Left kidney (tissue), 8 donors: ENCODE measurements at places on chromosomes 2 and 18.
A peak's percentile ranks its signal among the peaks of the same experiment; 100 is the strongest.

DNA sequence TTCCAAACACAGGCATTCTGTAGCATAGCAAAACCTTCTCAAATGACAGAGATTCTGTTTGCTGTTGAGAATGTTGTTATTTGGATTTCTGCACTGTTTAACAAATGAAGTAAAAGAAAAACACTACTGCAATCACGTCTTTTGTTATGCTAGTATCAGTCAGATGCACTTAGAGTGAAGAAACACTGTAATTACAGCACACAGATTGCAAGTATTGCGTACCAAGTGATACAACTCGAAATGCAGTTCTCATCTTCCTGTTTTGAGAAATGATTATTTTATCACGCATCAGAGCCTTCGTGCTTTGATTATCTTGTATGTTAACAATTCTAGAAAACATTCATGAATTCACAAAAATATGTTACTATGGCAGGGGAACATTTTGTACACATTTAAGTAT lies 41.8 kb upstream of the KLF11 start:
- DNase-seq: no peak

DNA sequence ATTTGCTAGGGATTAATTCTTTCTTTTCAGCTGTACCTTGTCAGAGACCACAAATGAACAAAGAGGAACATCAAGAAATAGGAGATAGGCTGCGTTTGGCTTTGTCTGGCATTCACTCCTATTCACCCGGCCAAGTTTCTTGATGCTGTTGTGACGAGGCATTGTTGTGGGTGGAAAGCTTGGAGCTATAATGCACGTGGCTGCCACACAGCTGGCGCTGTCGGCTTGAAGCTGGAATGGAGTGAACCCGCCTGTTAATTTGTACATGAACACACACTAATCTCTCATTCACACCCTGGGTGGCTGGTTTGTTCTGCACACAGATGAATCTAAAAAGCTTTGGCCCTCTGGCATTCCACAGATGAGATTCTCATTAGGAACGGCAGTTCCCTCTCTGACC lies 274.9 kb upstream of the GYPC start:
- DNase-seq: no peak

GRCh38 chr2:209872675-209873074 lies 101.0 kb downstream of the UNC80 start:
- DNase-seq: peak; percentile 4

GRCh38 chr2:221602938-221603337 lies 30.8 kb upstream of the EPHA4 start:
- no peak for DNase-seq

- DNase-seq: no peak
These were observed 246.4 kb upstream of the RAB12 start for GRCh38 chr18:8362863-8363262.

- no peak for DNase-seq
These were observed 267.7 kb downstream of the PRKCE start for GRCh38 chr2:45919160-45919650.

GRCh38 chr2:236856848-236857235 lies 228.8 kb upstream of the COPS8 start:
- no peak for DNase-seq

GRCh38 chr2:157055660-157056199 lies 201.8 kb upstream of the GALNT5 start:
- DNase-seq: no peak

- peak; percentile 41 for DNase-seq
These were observed 20.0 kb upstream of the SERPINB3 start for GRCh38 chr18:63681449-63682340.

- DNase-seq: no peak
These were observed 469.0 kb downstream of the MEIS1 start for GRCh38 chr2:66903745-66904465.

DNA sequence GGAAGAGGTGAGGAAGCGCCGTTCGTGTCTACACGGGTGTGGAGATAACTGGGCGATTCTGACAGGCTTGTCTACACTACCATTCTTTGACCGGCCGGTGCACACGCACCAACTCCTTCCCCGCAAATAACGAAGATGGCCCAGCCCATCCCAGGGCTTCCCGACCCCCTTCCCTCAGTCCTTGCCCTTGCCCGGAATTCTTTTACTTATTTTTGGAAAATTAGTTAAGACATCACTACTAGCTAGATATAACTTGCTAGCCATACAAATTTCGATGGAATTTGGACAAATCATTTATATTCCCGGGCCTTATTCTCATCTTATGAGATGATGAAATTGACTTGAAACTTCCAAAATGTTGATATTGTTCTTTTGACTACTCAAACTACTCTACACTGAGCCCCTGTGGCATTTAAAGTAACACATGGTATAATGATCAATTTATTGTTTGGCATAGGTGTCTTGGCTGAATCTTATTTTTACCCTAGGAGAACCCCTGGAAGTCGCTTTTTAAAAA lies 1.3 kb downstream of the ERICH2 start:
- no peak for DNase-seq

DNA sequence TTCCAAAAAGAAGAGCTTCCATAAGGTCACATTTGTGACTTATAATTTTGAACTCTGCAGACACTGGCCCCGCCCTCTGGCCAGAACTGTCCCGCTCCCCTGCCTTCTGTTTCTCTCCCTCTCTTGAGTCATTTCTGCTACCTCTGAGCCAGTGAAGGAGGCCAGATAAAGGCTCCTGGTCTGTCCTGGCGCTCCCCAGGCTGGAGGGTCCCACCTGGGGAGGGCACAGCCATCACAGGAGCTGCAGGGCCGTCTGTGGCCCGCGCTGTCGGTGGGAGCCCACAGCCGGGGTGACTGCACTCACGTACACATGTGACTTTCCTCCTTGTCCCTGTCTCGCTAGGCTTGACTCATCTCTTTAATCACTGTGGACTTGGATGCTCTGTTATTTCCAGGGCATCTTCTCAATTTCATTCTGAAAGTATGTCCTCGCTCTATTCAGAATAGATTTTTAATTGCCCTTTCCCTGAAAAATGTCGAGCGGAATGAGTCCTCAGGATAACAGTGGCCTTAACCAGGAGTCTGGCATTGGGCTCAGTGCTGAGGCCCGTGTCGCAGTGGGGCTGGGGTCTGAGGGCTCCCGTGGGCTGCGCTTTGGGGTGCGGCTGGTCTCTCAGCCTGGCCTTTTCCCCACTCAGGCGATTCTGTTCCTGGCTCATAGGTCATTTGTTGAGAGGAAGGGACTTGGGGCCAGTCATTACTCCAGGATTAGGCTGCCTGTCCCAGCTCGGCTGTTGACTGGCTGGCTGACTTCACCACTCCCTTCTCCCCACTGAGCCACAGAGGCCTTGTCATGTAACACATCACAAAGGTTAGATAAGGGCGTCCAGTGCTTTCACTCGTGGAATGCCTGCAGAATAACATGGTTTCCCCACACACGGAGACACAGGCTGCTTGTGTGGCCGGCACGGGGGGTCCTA lies 34.5 kb downstream of the KLHL29 start:
- DNase-seq: no peak
